GM18507 (cell line): ENCODE measurements at places on chromosomes 4 and X.

- no peak for DNase-seq
Measured at GRCh38 chr4:25809996-25810395, 52.8 kb downstream of the SEL1L3 start.

GRCh38 chr4:89305712-89306437 is 1.7 kb downstream of the GPRIN3 start:
- DNase-seq: no peak

DNA sequence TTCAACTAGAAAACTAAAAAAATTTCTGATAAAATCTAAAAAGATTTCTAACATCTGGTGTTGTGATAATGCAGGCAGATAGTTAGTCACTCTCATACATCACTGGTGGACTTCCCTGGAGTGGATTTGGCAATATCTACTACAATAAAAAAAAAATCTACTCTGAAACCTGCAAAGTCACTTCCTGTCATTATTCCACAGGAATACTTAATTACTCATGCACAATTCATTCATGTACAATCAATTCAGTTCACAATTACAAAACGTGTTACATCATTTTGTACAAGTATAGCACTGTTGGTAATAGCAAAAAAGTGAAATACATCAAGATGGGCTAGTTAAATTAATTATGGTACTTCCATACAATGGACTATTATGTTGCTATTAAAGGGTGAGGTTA is 16.5 kb upstream of the RHOH start:
- DNase-seq: no peak

DNA sequence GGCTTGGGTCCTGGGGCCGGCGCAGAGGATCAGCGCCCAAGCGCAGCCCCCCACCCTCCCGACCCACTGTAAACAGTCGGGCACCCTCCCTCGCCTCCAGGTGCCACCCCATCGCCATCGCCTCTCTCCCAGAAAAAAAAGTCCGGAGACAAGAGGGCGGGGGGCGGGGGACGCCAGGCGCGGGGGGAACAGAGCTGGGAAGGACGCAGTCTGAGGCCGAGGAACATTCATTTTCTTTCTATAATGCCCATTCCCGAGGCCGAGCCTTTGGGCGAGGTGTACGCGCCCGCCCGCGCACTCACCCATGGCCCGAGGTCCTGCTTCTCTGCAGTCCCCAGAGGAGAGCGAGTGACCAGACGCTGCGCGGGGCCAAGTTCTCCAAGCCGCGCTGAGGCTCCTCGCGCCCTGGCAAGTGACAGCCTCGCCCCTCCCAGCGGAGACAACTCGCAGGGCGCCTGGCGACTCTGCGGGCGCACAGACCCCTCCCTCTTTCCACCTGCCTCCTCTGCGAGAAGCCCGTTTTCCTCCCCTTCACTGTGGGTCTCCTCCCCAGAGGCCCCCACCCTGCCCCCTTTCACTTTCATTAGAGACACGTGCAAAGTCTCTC is 63.5 kb upstream of the WDR17 start:
- no peak for DNase-seq

DNA sequence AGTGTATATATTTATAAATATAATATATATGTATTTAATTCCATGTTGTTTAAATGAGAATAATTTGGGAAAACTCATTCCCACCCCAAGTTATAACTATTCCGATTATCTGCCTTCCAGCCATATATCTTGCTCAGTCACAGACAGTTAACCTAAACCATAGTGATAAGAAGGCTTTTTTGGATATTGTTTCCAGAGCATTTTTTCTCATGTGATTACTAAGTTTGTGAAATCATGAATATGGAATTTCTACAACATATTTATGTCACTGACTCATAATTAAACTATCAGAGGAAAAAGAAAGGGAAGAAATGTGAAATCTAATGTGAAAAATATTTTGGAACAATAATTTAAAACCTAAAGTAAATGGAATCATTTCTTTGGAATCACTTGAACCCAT is 1163.5 kb upstream of the PABPC4L start:
- DNase-seq: no peak

DNA sequence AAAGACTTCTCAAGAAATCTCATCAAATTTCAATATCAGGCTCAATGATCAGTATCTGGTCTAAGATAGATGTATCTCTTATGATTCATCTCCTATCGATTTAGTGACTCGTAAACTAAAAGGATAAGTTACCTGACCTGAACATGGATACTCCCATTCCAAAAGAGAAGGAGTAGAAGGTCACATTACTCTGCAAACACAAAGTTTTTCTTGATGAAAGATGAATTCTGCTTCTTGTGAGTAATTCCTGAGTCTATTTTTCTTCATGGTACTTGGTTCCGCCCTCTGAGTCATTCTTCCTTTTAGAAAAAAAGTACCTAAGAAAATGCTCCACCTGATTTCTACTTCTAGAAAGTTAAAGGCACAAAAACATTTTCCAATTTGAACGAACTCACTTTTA is 223.1 kb upstream of the SLIT2 start:
- DNase-seq: no peak

DNA sequence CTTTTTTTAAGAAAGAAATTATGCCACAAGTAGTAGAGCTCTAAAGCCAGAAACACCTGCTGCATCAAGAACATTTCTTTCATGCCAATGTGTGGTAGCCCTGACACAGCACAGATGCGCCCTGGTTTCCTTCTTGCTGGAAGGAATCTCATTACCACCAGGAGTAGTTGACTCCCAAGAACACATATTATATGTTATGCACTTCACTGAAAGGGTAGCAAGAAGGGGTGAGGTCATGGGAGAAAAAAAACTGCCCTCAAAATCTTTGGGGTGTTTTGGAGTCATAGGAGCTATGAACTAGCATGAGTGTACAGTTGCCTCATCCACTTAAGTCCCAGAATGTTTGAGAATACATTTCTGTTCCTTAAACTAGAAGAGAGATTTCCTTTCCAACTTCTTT is 185.8 kb upstream of the C1QTNF7 start:
- no peak for DNase-seq

DNA sequence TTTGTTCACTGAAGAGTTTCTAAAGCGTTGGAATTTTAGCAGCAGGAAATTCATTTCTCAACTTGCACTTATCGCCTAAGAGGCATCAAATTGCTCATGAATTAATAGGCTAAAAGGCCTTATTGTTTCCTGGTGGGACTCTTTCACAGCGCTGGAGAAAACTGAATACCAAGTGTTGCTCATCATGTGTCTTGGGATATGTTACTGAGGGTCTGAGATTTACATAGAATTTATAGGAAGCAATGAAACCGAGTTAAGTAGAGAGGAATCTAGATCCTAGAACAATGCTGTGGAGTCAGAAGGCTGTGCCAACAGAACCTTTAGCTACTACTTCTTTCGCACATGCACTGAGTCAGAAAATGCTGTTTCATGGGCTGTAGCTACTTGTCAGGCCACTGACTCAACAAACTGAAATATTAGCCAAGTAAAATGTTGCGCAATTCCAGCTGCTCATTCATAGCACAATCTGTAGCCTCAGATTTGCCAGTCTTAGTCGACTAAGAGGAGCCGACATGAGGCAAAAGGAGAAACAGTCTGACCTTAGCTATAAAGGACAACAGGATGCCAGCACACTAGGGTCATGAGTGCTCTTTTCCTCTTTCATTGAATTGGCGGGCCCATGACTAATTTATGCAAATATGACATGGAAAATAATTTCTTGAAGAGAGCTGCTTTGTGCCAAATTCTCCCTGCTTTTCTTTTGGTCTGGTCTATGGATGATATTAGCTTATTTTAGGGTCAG is 35.9 kb upstream of the CXCL8 start:
- DNase-seq: no peak
